ENCODE measurements at places on chromosomes 2 and 18.

GRCh38 chr2:241582806-241583205, 24.3 kb downstream of the BOK start:
- no peak for DNase-seq

DNA sequence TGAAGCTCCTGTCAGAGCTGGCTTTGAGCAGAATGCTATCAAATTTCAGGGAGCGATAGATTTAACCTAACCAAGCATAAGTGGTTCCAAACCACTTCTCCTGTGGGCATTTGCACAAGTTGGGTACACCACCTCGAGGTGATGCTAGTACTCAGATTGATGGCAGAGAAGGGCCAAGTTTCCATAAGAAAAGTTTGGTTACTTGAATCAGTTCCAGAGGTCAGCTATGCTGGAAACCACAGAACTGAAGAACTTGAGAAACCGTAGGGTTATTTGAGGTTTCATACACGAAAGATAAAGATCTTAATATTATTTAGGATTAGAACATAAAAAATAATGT, 238.2 kb upstream of the SOX11 start:
- no peak for DNase-seq

GRCh38 chr2:47530105-47530760, 127.3 kb downstream of the MSH2 start:
- no peak for DNase-seq

DNA sequence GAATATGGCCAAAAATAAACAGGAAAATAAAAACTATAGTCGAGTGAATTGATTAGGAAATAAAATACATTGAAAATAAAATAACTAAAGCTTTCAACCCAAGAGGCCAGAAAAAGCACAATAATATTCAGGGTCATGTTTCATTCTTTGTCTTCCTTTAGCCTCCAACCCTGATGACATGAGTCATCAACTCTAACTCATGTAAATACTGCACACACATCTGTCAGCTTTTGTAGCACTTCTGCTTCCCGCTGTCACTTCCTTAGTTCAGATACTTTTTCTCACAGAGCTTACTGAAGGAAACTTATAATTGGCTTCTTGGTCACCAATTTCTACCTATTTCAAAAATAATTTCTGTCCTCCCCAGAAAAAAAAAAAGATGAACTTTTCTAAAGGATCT, 112.8 kb downstream of the UPP2 start:
- DNase-seq = peak; percentile 23

- DNase-seq = no peak
Observed at GRCh38 chr2:27442920-27443282, 720 bp downstream of the KRTCAP3 start.

Data from A549 (cell line).